Inflammatory macrophage treated with lipopolysaccharide for 4 hours (primary cell): ENCODE measurements at places on chromosomes 4 and X.

DNA sequence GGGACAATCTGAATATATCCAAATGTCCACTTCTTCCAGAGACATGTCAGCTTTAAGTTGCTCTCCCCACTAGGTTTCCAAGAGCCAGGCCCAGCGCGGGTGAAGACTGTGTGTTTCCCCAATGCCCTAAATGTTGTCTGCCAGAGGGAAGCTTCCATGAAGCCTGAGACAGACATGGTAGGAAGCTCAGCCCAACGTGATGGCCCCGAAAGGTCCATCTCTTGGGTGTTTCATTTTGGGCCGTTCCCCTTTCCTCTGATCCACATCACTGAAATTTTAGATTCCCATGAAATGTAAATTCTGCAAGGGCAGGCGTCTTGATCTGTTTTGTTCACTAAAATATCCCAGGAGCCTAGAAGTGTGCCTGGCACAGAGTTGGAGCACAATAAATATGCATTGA, 25.4 kb upstream of the PROM1 start:
- no peak for DNase-seq

- no peak for DNase-seq
These were observed 308.8 kb upstream of the TECRL start for GRCh38 chr4:64718091-64718490.

GRCh38 chr4:100982345-100982744, 365.0 kb downstream of the PPP3CA start:
- no peak for DNase-seq

DNA sequence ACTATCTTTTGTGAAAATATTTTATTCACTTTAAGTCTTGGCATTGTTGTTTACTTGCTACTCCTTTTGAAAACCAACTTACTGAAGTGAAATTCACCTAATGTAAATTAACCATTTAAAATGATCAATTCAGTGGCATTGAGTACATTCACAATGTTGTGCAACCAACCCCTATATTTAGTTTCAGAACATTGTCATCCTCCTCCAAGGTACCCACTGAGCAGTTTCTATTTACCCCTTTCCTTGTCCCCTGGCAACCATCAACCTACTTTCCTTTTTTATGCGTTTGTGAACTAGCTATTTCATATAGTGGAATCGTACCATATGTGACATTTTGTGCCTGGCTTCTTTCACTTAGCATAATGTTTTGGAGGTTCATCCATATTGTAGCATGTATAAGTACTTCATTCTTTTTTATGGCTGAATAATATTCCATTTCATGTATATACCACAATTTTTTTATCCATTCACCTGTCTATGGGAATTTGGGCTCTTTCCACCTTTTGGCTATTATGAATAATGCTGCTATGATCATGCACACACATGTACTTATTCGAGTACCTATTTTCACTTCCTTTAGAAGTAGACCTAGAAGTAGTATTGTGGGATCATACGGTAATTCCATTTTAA, 85.0 kb downstream of the WWC2 start:
- no peak for DNase-seq

DNA sequence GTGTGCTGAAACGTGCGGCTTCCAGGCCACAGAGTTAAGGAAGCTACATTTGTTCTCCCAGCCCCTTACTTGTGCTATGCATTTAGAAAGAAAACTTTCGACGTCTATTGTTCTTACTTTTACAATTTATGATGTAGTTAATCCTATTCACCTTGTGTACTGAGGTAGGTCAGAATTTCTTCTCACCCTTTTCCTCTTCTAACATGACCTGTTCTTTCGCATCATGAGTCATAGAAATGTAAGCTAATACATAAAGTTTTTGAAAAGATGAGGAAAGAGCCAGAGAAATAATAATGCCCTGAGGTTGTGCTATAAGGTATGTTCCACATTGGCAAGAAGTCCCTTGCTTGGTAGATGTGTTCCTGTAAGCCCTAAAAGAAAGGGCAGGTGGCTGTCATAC, 298.3 kb downstream of the TRIML1 start:
- no peak for DNase-seq

DNA sequence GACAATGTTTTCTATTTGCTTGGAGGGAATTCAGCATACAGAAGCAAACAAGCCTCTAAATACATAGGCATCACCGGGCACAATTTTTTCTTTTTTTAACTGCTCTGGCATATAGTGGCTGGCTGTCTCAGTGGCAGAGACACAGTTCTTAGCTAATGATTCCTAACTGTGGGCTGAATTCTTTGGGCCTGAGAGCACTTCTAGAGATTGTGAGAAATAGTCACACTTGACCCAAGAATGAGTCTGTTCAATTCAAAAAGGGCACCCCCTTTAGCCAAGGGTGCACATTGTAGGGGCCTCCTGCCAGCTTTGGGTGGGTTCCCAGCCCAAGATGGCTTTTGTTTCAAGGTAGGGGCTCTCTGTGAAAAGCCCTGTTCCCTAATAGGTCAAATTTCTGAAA, 345.7 kb downstream of the ARHGAP10 start:
- no peak for DNase-seq
